Substantia nigra (tissue), 51 donors: ENCODE measurements at places on chromosomes 5 and 9.
A peak's percentile ranks its signal among the peaks of the same experiment; 100 is the strongest.

- no peak for DNase-seq
Measured at GRCh38 chr5:147072622-147073021, 162.2 kb upstream of the STK32A start.

- DNase-seq: no peak
Measured at GRCh38 chr9:72858089-72858912, 94.6 kb downstream of the ALDH1A1 start.

- DNase-seq: no peak
Measured at GRCh38 chr9:123302348-123303214, 34.2 kb upstream of the STRBP start.

- DNase-seq: no peak
Measured at GRCh38 chr9:130785053-130785452, 50.0 kb upstream of the ABL1 start.

- no peak for DNase-seq
Measured at GRCh38 chr5:75909223-75909622, 174.0 kb upstream of the SV2C start.

DNA sequence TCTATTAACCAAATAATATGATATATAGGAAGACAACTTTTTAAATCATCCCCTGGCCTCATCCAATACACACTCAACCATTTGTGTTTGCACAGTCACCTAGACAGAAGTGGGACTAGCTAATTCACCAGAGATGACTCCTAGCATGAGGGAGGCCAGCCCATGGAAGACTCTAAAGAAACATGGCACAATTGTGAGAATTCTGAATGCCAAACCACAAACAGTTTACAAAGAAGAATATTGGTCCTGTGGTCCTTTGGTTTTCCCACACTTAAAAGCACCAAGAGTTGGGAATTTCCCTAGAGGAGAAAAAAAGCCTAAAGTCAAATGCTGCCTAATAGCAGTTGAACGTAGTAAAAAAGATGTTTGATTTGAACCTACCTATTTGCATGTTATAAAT, 609.9 kb downstream of the ACTL7B start:
- DNase-seq: no peak

DNA sequence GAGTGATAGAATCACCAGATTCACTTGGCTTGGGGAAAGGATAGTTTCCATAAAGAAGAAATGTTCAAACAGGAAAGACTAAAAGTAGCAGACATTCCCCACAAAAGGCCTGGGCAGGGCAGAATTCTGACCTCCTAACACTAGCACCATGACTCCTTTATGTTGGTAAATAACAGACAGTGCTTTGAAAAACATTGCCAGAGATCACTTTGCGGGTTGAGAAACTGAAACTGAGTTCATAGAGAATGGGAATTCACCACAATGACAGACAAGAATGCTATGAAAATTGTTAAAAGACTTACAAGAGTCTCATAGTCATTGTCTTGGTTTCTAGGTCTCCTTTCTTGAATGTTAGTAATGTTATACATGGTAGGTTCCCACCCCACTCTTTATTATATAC, 172.5 kb upstream of the GLRA1 start:
- DNase-seq: no peak

- peak; percentile 4 for DNase-seq
Measured at GRCh38 chr5:175464074-175464941, 14.1 kb upstream of the SFXN1 start.

DNA sequence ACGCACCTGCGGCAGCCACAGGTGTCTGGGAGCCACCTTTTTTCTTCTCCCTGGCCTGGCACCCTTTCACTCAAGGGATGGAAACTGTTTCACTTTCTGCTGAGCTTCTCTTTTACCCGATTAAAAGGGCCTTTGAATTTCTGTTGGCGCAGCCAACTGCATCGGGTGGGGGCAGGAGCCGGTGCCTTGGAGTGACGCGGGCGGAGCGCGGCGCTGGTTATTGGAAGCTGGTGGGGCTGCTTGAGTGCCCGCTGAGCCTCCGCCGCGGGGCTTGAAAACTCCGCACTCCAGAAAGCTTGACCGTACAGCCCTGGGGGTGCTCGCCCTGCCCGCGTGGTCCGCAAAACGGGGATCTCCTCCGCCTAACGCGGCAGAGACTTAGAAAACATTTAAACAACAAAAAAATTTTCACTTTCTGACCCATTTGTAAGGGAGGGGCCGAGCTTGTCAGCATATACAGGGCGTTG, 52.0 kb upstream of the TJP2 start:
- DNase-seq: peak; percentile 27

- DNase-seq: no peak
Measured at GRCh38 chr5:174189654-174190541, 144.4 kb downstream of the NSG2 start.

DNA sequence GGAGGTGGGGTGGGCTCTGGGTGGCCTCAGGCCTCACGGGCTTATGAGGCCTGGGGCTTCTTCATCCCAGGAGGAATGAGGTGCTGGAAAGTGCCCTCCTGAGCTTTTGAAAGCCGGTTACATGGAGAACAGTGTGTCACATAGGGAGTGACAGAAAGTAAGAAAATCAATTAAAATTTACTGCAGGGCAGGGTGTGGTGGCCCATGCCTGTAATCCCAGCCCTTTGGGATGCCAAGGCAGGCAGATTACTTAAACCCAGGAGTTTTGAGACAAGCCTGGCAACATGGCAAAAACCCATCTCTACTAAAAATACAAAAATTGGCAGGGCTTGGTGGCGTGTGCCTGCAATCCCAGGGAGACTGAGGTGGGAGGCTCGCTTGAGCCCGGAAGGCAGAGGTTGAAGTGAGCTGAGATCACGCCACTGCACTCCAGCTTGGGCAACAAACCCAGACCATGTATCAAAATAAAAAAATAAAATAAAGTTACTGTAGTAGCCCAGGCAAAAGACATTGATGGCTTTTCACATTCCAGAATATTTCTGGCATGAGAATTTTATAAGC, 125.8 kb upstream of the DAPK1 start:
- DNase-seq: no peak

DNA sequence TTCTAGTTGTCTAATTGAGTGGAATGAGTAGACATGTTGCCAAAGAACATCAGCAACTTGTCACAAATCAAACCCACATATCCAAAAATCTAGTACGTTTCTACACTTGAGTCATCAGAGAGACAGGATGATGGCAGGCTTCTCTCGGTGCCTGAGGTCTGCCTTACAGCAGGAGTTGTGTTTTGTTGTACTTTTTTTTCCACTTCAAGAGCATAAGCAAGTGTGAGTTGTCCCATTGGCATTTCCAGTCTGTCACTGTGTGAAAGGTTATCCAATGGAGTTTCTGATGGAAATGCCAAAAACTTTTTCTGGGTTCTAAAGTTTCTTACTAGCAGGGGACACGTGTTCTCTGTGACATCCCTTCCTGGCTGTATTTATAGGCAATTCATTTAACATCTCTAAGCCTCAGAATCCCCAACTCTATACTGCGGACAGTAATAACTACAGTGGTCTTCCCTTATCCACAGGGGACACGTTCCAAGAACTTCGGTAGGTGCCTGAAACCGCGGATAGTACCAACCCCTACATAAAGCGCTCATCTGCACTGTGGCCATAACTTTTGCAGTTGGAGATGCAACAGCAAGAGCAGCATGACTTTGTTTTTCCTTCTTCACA, 246.5 kb downstream of the SYK start:
- DNase-seq: no peak

- no peak for DNase-seq
Measured at GRCh38 chr9:19976226-19976625, 187.4 kb upstream of the SLC24A2 start.

GRCh38 chr9:78644359-78644758, 347.4 kb downstream of the PSAT1 start:
- no peak for DNase-seq

GRCh38 chr9:14336244-14336643, 22.3 kb upstream of the NFIB start:
- no peak for DNase-seq

- no peak for DNase-seq
Measured at GRCh38 chr5:59832577-59833301, 60.8 kb downstream of the PDE4D start.

GRCh38 chr5:157748760-157749461, 5.4 kb downstream of the LSM11 start:
- DNase-seq: no peak

- no peak for DNase-seq
Measured at GRCh38 chr9:71747576-71747975, 20.7 kb downstream of the CEMIP2 start.

GRCh38 chr5:133460172-133460758, 152.1 kb downstream of the FSTL4 start:
- no peak for DNase-seq

- no peak for DNase-seq
Measured at GRCh38 chr5:150215979-150216944, 26.4 kb downstream of the SLC6A7 start.

DNA sequence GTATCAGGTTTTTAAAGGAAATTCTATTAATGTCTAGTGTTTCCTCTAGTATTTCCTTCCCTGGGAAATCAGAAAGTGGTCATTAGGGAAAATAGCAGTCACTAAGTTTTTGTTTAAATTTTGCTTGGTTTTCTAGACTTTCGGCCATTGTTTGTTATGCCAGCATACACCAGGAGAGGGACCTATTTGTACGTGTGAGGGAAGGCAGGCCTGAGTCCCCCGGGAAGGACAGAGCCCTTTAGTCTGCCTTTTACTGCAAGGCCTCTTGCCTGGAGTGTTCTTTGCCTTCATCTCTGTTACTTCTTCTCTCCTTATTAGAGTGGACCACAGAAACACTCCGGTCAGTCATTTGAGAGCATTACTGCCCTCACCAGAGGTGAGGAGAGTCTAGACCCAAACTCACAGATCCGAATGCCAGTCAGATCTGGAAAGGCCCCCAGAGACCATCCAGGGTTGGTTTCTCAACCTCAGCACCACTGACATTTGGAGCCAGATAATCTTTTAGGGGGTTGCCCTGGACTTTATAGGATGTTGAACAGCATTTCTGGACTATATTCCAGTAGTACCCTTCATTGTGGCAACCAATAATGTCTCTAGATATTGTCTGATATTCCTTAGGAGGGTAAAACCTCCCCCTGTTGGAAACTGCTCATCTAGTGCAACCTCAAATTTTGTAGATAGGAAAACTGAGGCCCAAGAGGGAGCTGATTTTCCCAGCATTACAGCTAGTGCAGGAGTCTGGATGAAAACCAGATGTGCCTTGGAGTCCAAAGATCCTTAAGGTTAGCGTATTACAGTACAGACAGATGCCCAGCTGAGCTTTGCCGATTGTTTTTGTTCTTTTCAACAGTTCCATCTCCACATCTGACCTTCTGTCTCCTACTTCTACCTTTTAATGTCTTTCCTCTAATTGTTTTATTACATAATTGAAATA, 93.0 kb upstream of the NIPAL4 start:
- no peak for DNase-seq

- no peak for DNase-seq
Measured at GRCh38 chr5:113896789-113897188, 383.3 kb downstream of the YTHDC2 start.

DNA sequence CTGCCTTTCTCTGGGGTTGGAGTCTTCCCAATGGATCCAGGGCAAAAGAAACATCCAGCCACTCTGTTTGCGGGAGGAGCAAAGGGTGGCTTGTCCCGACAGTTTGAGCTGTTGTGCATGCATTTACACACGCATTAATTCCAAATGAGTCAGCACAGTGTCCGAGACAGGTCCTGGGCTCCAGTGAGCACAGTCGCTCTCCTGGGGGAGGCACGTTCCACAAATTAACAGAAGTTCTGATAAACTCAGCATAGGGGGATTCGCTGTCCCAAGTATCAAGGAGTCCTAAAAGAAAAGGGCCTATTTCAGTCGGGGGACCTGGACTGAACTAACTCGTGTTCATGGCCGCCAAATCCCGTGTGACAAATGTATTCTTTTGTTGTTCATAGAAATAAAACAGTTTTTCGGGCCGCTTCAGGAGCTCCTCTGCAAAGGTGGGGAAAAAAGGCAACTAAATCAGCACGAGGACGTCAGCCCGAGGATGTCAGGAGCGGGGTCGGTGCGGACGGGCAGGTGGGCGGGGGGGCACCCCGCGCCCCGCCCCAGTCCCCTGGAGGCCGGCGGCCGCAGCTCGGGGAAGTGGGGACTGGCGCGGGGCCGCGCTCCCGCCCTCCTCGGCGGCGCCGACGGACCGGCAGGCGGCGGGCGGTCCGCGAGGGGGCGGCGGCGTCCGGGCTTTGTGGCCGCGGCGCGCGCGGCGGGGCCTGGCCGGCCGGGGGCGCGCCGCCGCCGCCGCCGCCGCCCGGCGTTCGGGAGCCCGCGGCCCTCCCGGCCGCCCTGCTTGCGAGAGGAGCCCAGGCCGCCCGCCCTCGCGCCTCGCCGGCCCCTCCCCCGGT, at the start of gene MSANTD3:
Gene MSANTD3, plus strand, starts transcription at position 614 of the 836 bp plus-strand sequence. CDS start 14,796 bp downstream, outside the sequence.
- peak; percentile 47 for DNase-seq

GRCh38 chr9:130327070-130327780, 61.7 kb downstream of the HMCN2 start:
- no peak for DNase-seq

DNA sequence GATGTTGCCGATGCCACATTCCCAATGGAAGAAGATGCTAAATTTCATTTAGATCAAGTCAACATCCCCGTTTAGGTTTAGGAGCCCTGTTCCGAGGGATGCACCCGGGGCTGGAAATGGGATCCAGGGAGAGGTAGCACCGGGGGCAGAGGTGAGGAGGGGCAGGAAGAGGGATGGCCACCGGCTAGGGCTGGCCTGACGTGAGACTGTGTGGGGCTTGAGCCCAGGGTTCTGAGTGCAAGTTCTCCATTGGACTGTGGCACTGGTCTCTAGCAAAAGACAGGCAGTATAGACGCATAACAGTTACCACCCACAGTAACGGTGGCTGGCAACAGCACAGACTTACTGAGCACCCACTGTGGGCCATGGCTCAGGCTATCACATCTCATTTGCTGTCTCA, 209.0 kb upstream of the MVB12B start:
- no peak for DNase-seq

DNA sequence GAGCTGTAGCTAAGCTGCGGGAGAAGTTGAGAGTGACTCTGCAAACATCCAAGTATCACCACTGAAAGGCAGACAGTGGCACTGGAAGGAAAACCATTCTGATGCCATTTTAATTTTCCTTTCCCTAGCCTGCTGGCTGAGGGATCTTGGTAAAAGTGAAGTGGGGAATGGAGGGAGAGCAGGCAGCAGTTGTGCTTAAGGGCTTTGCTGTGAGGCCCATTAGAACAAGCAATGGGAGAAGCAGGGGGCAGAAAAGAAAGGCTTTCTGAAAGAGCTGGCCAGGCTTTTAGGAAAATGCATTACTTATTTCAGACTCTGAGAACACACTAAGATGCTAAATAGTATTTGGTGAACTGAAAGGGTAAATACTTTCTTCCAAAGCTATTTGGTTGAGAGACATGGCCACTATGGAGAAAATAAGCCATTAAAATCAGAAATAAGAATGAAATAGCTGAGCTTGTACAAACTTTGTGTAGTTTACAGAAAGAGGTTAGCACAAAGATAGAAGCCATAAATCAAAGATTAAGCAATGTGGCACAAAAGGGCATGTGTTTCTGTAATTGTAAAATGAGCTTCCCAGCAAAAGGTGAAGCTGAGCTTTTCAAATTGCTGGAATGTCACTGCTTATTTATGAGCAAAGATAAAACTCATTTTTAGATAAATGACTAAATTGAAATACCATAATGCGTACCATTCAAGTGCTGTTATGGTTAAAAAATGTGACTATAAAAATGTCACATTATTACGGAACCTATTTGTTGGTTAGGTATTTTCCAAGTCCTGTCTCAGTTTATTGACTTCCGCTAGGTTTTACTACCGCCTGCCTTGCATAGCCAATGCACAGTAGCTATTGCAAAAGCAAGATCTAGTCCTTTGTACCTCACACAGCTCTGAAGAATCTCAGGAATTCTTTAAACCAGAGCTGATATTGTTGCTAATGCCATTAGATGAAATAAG, 20.8 kb downstream of the SNCAIP start:
- no peak for DNase-seq

GRCh38 chr9:86500667-86501435, 146.6 kb upstream of the TUT7 start:
- no peak for DNase-seq
